Epithelial cell of esophagus (primary cell): ENCODE measurements at places on chromosomes 12 and 14.
A peak's percentile ranks its signal among the peaks of the same experiment; 100 is the strongest.

DNA sequence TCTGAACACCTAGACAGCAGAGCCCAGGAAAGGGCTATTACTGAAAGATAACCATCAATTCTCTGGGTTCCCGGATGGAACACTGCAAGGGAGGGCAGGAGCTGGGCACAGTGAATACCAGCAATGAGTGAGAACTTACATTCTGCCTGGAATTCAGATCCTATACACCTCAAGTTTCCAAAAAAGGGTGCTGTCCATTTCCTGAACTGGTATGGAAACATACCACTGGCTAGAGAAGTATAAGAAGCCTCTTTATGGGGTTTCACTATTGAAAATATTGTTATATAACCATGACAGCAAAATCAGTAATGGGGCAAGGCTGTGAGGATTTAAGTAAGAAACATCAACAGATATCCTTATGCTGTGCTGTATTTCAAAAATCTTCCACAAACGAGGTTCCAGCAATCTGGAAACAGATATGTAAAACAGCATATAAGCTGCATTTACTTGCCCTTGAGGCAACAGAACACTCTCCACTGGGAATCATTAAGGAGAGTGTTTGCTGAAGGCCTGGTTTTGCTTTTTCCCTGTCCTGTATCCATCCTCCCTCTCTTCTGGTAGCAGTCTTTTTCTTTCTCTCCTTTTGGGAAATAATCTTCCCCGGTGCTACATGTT, 53.3 kb upstream of the GTF2A1 start:
- no peak for DNase-seq

- peak; percentile 52 for DNase-seq
Observed at GRCh38 chr12:110200124-110200417, 75.9 kb downstream of the IFT81 start.

DNA sequence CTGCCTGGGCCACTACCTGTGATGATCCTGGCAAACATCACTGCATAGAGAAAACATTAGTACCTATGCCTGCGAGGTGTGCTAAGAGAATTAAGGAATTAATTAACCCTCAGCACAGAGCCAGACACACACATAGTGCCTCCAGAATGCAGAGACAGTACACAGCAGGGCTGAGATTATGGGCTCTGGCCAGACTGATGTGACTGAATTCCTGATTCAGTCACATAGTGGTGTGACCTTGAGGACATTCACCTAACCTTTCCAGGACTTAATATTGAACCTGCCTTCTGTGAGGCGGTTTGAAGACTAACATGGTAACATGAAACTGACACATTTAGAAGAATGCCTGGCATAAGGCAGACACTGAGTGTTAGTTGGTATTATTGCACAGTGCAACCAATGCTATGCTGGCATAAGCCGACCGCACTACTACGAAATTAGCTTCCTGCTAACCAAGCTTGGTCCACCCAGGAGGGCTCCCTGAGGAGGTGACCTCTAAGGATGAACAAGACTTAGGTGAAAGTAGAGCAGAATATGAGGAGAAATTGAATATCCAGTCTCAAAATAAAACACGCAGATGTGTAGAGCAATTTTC, 32.0 kb upstream of the SELPLG start:
- DNase-seq = no peak

DNA sequence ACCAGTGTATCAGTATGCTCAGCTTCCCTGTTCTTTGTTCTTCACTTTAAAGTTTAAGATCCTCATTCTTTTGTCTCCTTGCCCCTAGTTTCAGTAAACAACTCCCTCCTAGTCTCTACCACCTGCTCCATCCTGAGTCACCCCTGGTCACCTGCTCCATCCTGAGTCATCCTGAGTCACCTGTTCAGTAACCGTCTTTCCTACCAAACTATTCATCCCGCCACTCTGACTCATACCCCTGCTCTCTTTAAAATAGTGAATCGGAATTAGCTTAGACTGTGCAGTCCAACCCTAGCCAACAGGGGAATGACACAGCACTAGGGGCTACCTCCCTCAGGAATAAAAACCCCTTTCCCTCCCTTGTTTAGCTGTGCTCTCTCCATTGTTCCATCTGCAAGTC, 888.1 kb upstream of the MDGA2 start:
- peak; percentile 93 for DNase-seq

DNA sequence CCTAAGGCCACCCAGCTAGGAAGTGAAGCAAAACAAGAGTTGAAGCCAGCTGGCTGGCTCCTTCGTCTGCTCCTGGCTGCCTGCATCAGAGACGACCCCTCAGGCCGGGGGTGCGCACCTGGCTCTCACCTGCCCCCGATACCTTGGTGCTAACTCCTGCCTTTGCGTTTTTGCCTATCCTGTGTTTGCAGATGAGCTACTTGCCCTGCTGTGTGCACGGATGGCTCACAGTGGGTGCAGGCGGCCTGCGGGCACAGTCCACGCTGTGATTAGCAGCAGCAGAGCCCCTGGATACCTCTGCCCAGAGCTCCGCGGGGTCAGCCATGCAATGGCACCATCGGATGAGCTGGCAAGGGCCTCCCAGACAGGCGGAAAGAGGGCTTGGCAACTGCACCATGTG, 31.2 kb upstream of the FZD10 start:
- no peak for DNase-seq
